ENCODE measurements at places on chromosomes 6 and 20.

GRCh38 chr6:14802514-14803160, 443.2 kb upstream of the JARID2 start:
- no peak for DNase-seq

GRCh38 chr6:116672306-116672705, 3.7 kb upstream of the ZUP1 start:
- no peak for DNase-seq

GRCh38 chr6:35188886-35189285, 24.9 kb upstream of the SCUBE3 start:
- no peak for DNase-seq

DNA sequence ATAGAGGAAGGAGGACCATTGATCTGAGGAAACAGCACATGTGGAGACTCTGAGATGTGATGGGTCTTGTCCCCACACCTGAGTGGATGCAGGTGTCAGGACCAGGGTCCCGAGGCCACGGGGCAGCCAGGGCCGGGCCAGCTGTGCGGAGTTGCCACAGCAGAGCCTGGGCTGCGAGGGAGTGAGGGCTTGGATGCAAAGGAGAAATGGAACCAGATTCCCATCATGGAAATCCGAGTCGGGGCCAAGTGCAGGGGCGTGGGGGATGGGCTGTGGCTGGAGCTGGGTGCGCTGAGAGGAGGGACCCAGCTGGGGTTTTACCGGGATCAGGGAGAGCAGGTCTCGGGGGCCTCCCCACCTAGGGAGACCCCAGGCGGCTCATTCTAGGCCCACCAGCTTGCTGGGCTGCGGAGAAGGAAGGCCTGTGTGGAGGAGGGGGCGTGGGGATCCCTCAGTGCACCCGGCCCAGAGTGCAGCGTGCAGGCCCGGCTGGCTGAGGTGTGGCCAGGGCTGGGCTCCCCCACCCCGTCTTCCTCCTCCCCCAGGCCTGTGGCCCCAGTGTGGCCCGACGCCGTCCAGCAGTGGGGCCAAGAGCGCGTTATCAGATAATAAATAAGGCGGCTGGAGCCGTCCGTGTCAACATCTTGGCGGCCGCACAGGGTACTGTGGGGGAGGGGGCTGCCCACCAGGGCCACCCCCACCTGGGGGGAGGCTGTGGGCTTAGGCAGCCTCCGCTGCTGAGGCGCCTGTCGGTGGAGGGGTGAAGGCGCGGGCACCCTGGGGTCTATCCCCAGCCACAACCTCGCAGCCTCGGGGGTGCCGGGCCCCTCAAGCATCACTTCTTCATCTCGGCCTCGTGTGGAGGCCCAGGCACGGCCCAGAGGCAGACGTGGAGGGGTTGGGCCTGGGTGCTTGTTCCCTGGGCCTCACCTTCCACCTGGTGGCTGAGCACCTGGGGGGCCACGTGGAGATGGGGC, 17.2 kb downstream of the GATA5 start:
- DNase-seq, result no peak

DNA sequence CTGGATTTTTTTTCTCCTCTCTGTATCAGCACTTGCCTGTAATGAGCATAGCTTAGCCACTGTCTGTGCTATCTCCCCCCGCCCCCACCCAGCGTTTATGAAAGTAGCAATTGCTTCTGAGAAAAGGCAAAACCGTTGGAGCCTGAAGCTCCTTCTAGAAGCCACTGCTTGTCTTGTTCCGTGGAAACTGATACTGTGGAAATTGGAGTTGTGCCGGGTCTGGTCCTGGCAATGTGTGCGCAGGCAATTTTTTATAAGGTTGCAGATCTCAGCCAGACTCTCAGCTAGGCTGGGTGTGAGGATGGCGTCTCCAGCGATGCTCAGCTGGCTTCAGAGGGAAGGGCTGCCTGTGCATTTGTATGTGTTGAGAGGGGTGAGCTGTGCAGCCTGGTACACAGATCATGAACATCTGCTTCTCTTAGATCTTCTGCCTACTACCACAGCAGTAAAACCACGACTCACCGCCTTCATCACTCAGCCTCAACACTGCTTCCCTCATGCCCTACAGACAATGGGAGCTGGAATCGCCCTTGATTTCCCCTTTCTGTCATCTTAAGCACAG, 72.4 kb upstream of the GTSF1L start:
- no peak for DNase-seq

DNA sequence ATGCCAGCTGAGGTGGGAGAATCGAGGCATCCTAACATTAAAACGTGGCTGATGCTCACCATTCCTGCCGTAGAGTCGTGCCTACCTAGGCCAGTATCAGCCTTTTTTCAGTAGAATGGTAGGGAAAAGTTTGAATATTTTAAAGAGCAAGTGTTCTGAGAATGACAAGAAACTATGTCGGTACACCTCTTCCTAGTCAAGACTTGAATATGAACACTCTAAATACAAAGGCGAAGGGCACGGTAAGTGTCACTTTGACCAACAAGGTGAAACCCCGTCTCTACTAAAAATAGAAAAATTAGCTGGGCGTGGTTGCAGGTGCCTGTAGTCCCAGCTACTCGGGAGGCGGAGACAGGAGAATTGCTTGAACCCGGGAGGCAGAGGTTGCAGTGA, 1.0 kb downstream of the GINM1 start:
- DNase-seq, result no peak

DNA sequence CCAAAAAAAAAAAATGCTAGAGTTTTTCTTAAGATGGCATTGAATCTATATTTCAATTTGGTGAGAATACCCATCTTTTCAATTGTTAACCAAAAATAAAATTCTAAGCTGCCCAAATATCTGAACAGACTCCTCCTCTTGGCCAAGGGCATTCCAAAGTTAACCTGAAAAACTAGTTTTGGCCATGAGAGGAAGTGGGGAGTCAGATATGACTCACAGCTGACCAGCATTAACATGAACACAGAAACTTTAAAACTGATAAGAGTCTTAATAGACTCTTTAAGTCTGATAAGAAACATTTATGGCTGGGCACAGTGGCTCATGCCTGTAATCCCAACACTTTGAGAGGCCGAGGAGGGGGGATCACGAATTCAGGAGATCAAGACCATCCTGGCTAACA, 171.3 kb downstream of the FAXC start:
- no peak for DNase-seq

- no peak for DNase-seq
Observed at GRCh38 chr6:113381232-113381631, 475.9 kb upstream of the MARCKS start.

GRCh38 chr6:160299559-160299958, 40.9 kb upstream of the SLC22A2 start:
- no peak for DNase-seq

- DNase-seq, result no peak
Observed at GRCh38 chr6:1896897-1897296, 287.2 kb downstream of the FOXC1 start.

DNA sequence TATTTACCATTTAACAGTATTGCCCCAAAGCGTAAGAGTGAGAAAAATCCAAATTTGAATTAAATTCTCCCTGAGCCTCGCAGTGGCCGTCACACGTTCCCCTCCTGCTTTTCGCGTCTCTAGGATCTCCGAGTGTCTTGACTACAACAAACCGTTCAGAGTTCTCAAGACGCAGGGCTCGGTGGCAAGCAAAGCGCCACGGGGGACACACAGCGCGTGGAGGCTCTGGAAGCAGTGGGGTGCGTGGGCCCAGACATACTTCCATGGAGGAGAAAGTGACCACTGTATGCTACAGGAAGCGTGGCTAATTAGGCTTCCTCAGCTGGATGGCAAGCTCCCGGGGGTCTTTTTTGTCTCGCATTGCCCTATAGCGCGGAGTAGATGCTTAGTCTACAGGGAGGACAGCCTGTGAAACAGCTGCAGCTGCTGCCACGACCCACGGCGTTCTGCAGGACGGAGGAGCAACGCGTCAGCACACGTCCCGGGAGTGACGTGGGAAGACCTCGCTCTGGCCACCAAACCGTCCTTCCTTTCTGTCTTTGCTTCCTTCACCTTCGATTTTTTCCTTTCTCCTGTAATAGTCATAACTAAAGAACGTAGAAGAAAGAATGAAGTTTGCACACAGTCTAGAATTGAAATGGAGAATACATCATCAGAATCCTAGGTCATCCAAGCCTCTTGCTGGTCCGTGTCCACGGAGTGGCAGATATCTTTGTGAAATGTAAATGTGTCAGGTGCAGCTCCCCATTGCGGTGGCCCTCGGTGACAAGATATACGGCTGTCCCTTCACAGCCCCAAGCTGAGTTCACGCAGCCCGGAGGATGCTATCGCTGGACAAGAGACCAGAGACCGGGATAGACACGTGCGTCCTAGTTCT, 104.2 kb upstream of the QKI start:
- DNase-seq, result no peak

GRCh38 chr20:5569021-5569420, 181.2 kb upstream of the SHLD1 start:
- no peak for DNase-seq

- DNase-seq, result no peak
Observed at GRCh38 chr6:23395381-23395780, 730.6 kb upstream of the NRSN1 start.

DNA sequence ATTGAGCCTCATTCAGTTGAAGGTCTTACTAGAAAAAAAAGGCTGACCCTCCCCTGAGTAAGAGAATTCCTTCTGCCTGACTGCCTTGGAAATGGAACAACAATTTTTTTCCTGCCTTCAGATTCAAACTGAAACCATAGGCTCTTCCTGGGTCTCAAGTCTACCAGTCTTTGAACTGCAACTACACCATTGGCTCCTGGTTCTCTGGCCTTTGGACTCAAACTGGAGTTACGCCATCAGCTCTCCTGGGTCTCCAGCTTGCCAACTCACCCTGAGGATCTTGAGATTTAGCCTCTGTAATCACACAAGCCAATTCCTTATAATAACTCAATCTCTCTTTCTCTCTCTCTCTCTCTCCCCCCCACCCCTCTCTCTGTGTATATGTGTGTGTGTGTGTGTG, 36.0 kb upstream of the SNX9 start:
- no peak for DNase-seq

DNA sequence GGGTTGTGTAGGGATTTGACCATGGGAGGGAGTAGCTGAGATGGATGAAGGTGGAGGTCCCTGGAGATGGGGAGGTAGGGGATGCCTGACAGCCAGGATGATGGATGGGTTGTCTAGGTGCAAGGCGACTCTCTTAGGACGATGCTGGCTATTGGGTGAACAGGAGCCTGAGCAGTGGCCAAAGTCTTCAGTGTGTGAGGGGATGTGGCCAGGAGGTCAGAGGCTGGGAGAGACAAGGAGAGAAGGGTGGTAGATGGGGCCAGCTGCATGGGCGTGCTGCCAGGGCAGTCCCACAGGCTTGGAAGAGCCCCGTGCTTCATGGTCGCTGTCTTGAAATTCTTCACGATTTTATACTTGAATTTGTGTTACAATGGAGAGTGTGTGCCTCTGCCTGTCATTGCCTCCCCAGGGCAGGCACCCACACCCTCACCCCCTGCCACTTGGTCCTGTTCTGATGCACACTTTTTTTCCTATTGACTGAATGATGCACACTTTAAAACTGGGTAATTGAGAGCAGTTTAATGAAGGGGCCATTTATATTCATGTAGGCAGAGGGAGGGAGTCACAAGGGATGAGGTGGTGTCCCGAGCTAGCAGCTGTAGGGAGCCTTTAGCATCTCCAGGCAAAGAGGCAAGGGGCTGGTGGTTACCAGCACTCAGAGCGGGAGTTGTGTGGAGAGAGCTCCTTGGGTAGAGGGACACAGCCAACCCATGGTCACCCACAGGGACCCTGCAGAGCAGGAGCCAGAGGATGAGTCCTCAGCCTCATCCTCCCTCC, 120.7 kb downstream of the DHX35 start:
- DNase-seq, result no peak

GRCh38 chr6:34473967-34474366, 8.1 kb downstream of the PACSIN1 start:
- no peak for DNase-seq

- no peak for DNase-seq
Observed at GRCh38 chr6:2447318-2447920, 202.0 kb upstream of the GMDS start.

GRCh38 chr6:56862415-56863175, 92.3 kb upstream of the BEND6 start:
- DNase-seq, result no peak

DNA sequence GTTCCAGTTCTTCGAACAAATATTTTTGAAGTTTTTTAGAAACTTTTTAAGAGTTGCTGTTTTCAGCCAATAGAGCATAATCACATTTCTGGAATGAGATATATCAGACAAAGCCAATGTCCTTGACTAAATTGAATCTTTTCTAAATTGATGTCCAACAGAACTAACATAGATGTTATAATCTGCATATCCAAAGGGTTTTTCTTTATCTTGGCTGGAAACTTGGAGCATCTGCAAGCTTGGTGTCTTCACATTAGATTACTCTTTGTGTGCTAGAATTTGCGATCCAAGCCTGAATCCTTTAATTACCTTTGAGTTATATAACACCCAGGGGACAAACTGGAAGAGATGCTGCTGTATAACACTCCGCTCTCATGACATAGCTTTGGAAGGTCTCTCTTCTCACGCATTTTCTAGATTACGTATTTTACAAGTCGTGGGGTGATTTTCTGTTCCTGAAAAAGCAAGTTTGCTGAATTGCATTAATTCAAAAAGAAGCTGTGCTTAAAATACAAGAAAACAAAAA, 64.4 kb upstream of the FUCA2 start:
- DNase-seq, result no peak

DNA sequence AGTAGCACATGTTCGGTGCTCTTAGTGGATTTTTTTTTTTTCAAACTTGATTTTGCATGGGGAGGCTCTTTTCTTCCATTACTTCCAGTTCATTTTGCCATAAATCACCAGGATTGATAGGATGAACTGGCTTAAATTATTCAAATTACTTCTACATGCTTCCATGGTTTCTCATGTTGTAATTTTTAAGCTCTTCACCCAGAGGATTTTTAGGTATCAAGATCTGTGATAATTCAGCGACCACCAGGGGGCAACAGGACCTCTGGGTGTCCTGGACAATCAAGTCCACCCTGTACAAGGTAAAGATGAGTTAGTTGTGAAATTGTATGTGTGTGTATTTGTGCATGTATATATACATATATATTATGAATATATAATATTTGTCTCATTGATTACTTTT, 4.2 kb upstream of the EPHA7 start:
- no peak for DNase-seq

- no peak for DNase-seq
Observed at GRCh38 chr6:46909371-46909770, 12.4 kb downstream of the ADGRF5 start.

DNA sequence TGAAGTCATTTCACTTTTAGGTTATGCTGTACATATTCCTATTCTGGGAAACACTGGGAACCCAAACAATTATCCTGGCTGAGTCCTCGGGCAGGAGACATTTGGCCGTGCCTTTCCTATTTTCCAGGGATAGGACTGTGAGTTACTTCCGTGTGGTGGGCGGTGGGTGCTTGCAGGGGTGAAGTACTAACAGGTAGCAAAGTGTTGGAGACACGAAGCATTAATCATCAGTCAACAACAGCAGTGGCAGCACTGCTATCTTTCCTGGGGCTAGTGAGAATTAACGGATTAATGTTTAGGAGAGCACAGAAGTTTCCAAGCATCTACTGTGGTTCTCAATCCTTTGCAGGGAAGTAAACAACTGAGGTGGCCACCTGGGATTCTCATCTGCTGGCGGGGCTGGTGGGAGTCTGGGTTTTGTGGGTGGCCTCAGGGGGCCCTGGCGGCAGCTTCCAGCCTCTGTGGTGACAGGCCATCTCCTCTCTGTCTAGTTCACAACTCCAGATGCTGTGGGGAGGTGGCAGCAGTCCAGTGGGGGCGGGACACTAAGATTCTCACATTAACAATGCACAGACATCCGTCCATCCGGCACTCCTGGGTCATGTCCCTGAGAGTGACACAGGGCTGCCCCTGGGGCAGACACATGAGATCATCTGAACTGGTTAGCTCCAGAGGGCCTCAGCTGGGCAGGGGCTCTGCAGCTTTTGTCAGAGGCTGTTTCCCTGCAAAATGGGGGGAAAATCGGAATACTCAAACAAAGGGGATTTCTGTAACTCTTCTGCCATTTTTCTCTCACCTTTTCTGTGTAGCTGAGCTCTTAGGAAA, 90.9 kb downstream of the GJA10 start:
- DNase-seq, result peak; percentile 28

All from hypothalamus (tissue), 51 donors.